ENCODE measurements at places on chromosomes 2 and 18.

- DNase-seq: no peak
These were observed 1.6 kb upstream of the DCTN1 start for GRCh38 chr2:74381751-74382150.

DNA sequence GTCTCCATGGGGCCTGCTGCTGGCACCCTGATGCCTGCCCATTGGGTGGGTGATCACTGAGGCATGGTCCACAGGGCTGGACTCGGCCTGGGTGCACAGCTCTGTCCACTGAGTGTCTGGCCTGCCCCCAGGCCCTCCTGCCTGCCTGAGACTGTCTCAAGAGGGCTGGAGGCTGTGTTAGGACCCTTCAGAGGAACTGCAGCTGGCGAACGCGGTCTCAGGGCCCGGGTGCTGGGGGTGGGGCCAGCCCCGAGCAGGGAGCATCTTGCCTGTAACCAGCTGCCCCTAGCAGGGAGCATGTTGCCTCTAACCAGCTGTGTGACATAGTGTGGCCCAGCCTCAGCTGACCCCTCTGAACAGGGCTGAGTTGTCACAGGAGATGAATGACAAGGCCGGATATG, 50.0 kb downstream of the TWIST2 start:
- DNase-seq: no peak

DNA sequence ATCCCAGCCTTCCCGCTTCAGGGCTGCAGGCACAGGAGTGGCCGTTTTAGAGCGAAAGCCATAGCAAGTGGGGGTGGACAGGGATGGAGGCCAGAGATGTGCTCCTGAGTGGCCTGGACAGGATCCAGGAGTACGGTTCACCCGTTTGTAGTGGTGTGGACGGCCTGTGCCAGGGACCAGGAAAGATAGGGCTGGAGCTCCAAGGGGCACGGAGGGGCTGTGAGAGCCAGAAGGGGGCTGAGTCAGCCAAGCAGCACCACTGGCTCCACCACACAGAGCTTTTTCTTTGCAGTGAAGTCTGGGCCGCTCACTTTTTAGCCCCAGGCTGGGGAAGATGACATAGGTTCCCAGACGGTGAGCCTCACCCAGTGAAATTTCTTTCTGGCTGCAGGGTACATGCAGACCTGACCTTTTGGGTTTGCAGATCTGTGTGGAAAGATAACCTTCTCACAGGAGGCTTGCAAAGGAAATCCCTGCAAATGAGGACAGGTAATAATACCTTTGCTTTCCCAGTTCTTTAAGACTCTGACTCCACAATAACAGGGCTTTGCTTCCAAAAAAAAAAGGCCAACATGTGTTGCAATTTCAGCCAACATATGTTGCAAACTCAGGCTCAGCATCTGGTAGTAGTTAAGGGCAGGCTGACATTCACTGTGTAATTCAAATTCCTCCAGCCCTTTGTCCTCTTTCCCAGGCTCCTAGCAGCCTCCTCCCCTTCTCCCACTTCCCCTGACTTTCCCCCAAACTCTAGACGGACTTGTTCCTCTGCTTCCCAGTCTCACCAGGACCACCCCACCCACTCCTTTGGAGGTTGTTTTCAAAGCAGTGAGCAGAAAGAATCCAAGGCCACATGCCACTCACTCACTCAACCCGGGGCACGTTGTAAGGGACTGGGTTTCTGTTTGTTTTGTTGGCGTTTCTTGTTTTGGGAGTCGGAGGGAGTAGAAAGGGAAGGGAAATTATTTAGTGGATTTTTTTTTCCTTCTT, 20.3 kb upstream of the LAPTM4A start:
- peak; percentile 97 for DNase-seq

- peak; percentile 25 for DNase-seq
These were observed 10.3 kb upstream of the FTCDNL1 start for GRCh38 chr2:199861132-199861774.

GRCh38 chr2:167181688-167182087, 293.4 kb downstream of the XIRP2 start:
- DNase-seq: no peak

DNA sequence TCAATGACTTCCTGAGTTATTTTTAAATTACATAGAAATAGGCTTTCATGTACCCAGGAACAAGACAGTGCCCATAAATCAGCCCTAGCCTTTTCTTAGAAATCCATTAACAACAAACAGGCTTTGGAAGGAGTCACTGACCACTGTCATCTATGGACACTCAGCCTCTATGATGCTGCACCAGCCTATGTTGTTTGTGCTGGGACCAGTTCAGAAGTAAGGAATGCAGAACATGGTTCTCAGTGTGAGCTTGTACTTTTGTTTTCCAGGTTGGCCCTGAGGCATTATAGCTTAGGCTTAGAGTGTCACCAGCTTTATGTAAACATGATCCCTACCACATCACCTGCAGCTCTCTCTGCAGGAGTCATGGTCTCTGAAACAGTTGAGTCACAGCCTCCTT, 335.7 kb upstream of the CDH7 start:
- no peak for DNase-seq

- DNase-seq: no peak
These were observed 157.2 kb downstream of the MAP2 start for GRCh38 chr2:209581040-209581439.

DNA sequence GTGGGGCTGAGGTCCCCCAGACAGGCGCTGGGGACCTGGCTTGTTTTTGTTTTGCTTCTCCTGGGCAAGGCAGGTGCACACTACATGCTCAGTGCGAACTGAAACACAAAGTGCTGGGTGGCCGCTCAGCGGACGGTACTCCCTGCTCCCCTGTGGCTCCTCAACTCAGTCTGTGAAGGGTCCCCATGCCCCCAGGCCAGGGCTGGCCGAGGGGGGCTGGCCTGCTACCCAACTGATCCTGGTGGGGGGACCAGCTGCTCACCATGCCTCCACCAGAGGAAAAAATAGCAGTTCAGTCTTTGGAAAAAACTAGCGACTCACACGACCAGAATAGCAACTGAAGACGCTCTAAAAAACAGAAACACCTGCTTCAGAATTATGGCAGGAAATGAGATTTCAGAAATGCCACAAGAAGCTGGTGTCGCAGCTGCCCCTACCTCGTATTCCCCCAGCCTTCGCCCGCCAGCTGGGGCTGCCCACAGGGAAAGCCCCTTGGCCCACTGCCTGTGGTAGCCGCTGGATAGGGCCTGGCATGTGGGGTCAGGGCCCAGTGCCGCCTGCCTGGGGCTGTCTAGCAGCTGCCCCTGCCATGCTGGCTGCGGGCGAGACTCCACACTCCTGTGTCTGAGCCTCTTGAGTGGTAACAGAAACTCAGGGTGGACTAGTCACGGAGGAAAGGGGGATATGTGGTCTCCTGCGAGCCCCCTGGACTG, 43.7 kb downstream of the MEX3C start:
- no peak for DNase-seq

DNA sequence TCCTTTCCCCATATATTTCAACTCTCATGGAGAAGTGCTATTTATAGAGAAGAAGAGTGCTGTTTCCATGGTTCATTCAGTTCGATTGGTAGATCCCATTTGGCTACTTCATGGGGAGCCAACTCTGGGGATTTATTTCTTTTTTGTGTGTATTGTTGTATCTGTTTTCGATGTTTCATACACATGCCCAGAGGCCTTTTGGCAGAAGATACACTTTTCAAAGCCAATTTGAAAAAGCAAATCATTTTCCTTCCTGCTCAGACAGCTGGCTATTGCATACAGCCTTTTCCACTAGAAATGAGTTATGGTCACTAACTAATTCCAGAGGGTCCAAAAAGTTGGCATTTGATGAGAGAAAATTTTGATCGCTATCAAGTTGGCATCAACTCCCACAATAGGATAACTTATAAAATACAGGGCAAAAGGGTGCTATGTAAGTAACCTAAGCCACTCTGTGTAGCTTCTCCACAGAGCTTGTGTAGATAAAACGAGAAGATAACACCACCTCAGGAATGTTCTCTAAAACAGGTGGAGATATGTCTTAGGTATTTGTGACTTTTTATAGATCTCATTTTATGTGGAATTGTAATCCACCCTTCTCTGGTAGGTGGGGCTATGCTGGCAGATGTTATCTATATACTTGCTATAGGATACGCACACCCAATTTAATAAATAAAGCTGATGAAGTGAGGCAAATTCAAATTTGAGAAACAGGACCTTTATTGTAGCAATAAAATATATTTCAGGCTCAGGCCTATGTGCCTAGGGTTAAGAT, 798.5 kb downstream of the SATB2 start:
- no peak for DNase-seq

GRCh38 chr2:151287513-151288250, 1.8 kb downstream of the NMI start:
- no peak for DNase-seq

DNA sequence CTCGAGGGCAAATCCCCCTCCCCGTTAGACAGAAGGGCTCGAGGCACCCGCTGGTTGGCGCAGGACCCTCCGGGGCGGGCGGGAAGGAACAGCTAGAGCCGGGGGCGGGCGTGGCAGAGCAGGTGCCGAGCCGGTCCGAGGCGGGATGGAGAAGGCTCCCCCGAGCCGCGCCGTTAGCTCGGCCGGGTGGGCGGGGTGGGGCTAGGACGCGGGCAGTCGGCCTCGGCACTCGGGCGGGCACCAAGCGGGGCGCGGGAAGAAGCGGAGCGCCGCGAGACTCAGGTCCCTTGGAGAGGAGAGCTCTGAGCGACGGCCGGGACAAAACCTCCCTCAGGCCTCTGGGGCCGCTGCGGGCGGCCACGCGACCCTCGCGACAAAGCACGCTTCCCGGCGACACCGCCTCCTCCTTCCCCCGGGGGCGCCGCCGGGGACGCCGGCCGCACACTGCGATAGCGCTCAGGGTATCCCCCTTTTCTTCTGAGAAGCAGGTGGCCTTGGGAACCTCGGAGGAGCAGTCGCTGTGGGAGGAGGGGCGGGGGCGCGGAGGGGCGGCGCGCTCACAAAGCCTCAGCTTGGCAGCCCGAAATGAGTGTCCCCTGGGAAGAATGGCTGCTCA, 721 bp downstream of the FHOD3 start:
- DNase-seq: no peak

GRCh38 chr2:24238158-24238557, 63.3 kb downstream of the FAM228A start:
- DNase-seq: no peak

DNA sequence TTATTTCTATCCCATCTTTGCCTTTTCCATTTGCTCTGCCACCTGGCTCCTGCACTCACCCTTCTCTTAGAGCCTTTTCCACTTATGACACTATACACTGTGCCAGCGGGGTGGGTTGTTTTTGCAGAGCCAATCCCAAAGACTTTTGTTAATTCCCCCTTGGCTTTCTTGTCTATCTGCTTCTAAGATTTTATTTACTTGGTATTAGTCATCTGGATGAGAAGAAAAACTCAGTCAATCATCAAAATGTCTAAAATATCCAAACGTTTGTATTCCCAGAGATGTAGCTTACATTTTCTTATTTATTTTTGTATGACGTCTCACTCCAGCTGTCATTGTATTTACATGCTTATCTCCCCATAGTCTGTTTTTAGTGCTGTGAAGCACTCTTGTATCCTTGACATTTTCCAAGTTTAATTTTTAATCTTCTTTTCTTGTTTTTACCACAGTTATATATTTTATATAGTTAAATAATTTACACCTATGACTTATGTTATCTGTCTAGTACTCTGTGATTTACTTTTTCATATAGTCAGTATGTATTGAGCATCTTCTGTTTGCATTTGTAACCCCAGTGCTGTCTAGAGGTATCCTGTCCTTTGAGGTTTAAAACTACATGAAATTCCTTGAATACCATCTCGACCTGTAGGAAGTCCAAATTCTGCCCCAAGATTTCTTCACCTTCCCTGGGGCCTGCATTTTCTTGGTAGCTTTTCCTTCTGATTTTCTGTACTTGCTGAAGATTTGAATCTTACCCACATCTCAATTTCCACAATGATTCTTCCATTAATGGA, 55.1 kb downstream of the COL4A3 start:
- DNase-seq: no peak

GRCh38 chr2:129233166-129233565, 746.3 kb upstream of the RAB6C start:
- DNase-seq: no peak

DNA sequence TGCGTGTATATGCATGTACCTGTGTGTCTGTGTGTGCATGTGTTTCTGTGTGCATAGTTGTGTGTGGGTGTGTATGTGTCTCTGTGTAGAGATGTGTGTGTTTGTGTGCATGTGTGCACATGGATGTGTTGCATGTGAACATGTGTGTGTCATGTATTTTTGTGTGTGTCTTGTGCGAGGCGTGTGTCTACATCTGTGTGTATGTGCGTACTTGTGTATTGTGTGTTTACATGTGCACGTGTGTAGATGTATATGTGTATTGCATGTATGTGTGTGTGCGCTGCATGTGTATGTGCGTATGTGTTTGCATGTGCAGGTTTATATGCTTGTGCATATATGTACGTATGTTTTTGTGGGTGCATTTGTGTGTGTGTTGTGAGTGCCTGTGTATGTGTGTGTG, 735.2 kb downstream of the GALR1 start:
- DNase-seq: no peak

- DNase-seq: peak; percentile 83
These were observed 188.1 kb downstream of the FMNL2 start for GRCh38 chr2:152523091-152523490.

DNA sequence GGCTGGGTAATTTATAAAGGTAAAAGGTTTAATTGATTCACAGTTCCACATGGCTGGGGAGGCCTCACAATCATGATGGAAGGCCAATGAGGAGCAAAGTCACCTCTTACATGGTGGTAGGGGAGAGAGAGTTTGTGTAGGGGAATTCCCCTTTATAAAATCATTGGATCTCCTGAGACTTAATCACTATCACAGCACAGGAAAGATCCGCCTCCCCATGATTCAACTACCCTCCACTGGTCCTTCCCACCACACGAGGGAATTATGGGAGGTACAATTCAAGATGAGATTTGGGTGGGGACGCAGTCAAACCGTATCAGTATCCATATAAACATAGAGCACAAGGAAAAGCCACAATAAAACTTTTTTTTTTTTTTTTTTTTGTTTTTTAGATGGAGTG, 172.6 kb upstream of the PIEZO2 start:
- peak; percentile 55 for DNase-seq

- DNase-seq: peak; percentile 88
These were observed 437.9 kb downstream of the TXNL1 start for GRCh38 chr18:56200381-56200911.

GRCh38 chr2:195411219-195411687, 245.8 kb upstream of the SLC39A10 start:
- peak; percentile 23 for DNase-seq

GRCh38 chr2:159111346-159111927, 143.0 kb downstream of the TANC1 start:
- peak; percentile 62 for DNase-seq

DNA sequence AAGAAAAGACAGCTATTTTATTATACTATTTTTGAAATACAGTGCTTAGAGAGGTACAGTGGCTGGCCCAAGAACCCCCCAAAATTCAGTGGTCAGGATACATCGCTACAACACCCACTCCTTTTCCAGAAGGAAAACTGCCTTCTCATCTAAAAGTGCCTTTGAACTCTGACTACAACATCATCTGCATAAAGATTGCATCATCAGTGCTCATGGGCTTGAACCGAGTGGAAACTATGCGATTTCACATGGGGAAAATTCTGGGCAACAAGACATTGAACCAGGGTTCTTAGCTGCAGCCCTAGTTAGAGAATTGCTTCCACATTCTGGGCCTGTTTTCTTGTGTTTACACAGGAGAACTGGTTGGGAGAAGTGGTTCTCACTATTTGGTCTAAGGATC, 294.6 kb upstream of the SLC14A2 start:
- DNase-seq: no peak

GRCh38 chr18:58862851-58863538, 1.7 kb upstream of the ZNF532 start:
- DNase-seq: peak; percentile 57
